ENCODE measurements at places on chromosomes 16 and 17.

DNA sequence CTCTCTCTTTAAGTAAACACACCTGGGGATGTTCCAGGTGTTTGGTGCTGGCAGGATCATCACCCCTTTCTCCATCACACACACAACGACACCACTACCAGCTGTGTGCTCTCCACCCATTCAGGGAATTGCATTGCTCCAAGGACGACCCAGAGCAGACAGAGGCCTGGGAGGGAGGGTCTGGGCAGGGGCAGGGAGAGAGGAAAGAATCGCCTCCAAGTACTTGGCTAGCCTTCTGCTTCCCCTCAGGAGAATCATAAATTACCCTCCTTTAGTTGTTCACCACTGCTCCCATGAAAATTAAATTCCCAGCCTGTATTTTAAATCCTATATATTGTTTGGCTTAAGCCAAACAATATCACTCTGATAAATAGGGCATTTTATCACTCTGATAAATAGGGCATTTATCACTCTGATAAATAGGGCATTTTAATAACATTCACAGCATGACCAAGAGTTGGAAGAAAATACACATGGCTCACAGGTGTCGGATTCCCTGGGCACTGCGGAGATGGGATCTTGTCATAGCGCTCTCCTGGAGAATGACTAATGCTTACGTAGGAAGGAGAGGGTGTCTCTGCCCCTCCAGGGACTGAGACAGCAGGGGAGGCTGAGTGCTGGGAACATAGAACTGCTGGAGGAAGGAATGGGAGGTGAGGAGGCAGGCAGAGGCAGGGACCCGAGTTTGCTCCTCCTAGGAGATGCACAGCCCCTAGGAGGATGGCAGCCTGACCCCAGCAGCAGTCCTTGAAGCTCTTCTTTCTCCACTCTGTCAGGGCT lies 673.6 kb downstream of the HS3ST4 start:
- no peak for DNase-seq

- no peak for DNase-seq
Observed at GRCh38 chr17:75697651-75698291, 23.5 kb upstream of the ITGB4 start.

DNA sequence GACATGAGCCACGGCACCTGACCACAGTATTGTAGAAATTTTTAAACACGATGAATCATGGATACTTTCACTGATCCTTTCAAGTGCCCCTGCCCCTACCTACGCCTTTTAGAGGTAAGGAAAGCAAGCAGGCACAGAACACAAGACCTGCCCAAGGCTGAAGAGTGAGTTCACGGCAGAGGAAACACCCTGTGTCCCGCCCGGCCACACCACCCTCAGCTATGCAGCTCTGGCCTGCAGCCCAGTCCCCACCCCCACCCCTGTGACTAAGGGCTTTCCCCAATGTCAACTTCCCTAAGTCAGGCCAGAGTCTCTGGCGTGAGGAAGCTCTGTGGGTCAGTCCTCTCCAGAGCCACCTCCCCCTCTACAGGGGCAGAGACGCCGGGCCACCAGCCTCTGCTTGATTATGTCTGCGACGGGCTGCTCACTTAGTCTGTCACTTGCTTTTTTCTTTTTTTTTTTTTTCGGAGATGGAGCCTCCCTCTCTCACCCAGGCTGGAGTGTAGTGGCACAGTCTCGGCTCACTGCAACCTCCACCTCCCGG lies 8.4 kb downstream of the SLC16A5 start:
- DNase-seq = peak; percentile 80

- no peak for DNase-seq
Observed at GRCh38 chr16:79909571-79909970, 309.0 kb upstream of the MAF start.

GRCh38 chr16:25713785-25714570 lies 22.2 kb downstream of the HS3ST4 start:
- no peak for DNase-seq

GRCh38 chr16:28820016-28820415 lies 2.8 kb upstream of the ATXN2L start:
- no peak for DNase-seq

DNA sequence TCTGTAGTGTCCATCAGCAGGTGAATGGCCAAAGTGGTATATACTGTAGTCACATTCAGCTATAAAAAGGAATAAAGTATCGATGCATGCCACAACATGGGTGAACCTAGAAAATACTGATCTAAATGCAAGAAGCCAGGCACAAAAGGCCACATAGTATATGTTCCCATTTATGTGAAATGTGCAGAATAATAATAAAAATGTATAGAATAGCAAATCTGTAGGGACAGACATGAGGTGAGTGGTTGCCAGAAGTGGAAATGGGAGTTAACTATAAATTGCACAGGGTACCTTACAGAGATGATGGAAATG lies 23.1 kb downstream of the DBNDD1 start:
- no peak for DNase-seq

DNA sequence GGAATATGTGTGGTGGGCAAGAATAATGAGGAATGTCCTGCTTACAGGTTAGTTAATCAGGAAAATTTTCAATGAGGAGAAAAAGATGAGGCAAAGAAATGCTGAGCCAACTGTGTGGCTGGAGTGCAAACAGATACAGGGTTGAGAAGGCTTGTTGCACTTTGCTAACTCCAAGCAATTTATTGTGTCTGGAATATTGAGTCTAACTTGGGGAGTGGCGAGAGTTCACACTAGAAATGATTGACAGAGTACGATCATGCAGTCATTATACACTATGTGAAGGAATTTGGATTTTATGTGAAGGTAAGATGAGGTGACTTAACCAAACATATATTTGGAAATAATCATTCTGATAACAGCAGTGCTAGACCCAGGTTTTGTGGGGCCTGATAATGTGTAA lies 185.0 kb upstream of the ELAC2 start:
- DNase-seq = no peak

GRCh38 chr17:1216217-1217088 lies 36.7 kb upstream of the ABR start:
- no peak for DNase-seq

DNA sequence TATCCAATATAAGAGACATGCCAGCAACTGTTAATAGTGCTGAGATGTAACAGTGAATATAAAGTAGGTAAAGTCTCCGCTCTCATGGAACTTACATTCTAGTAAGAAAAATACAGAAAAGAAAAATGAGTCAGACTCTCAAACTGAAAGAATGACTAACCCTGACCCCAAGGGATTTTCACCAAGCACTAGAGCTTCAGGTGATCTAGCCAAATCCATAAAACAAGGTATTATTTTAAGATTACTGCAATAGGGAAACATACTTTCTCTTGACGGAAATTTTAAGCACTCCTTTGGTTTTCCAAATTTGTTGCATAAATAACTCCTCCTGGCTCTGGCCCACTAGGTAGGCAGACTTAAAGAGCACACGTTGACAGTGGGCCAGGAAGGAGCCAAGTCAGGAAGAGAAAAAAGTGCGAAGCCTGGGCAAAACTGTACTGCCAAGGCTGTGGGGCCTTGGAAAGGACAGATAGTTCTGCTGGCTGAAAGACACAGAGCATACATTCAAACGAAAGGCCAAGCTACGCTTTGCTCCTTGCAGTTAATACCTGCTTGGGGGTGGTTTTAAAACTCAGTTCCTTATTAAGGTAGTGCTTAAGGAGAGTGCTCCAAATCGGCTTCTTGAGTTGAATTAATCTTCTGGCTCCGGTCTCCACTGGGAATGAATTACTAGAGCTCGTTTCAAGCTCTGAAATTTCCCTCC lies 1.4 kb downstream of the GOT2 start:
- DNase-seq = no peak

DNA sequence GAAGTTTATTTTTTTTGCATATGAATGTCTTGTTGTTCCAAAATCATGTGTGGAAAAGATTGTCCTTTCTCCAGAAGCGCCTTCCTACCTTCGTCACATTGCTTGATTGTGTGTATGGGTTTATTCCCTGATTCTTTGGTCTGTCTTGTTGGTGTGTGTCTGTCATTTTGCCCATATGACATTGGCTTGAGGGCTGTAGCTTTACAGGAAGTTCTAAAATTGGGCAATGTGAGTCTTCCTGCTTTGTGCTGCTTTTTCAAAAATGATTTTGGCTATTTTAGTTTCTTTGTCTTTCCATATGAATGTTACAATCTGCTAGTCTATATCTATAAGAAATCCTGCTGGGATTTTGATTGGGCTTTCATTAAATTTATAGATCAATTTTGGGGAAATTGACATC lies 217.2 kb downstream of the SNX29 start:
- no peak for DNase-seq

DNA sequence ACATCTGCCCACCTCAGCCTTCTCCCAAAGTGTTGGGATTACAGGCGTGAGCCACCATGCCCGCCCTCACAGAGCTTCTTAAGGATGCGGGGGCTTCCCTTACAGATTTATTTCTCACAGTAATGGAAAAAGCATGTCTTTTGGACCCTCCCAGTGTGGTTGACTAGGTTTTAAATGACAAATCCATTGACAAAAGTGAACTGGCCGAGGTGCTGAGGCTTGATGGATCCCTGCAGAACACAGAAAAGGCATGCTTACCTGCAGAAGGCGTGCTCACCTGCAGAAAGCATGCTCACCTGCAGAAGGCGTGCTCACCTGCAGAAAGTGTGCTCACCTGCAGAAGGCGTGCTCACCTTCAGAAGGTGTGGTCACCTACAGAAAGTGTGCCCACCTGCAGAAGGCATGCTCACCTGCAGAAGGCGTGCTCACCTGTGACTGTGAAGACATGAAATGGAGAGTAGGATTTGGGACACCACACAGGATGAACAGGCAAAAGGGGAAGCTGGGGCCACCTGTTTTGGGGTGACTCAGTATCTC lies 15.1 kb upstream of the BBS2 start:
- DNase-seq = no peak

DNA sequence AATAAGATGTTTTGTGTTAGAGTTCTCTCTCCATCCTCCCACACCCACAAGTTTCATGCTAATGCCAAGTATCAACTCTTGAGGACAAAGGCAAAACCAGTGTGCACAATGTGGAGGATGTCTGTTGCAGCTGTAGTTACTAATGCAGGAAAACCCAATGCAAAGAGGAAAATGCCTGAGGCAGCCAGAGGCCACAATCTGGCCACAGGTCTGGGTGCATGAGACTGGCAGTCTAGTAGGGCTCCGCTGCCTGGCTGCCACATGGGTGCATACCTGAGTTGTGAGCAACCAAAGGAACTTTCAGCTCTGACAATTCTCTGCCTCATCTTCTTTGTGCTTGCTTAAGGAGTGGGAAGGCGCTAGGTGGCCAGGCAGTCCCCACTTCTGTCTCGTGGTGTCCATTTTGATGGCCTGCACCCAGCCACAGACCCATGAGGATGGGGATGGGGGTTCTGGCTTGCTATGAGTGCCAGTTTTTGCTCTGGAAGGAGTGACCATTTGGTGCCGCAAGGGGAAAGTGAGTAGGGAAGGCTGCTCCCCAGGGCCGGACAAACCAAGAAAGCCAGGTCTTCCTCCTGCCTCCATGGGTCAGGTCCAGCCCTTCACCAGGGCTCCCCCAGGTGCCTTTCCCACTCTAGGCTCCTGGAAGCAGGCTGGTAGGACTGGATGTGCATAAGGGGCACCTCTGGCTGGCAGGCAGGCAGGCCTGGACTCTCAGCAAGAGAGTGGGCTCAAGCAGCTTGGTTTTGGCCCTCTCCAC lies 4.2 kb upstream of the GFOD2 start:
- peak; percentile 75 for DNase-seq

DNA sequence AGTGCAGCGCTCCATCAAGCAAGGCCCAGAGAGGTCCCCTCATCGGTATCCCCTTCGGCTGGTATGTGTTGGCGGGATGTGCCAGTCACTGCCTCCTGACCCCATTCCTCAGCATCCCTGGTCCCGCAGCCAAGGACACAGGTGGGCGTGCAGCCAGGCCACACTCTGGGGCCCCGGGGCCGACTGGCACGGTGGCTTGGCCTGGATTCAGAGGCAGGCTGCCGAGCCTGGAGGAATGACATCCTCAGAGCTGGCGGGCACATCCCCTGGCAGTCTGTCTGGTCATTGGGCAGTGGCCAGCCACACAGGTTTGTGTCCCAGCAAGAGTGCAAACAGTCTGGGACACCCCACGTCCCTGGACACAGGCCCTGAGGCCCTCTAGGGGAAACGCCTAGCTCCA lies 111.1 kb downstream of the SDK2 start:
- no peak for DNase-seq

- no peak for DNase-seq
Observed at GRCh38 chr16:12463961-12464360, 339.7 kb downstream of the CPPED1 start.

- no peak for DNase-seq
Observed at GRCh38 chr17:42704837-42705494, 22.6 kb downstream of the CNTNAP1 start.

DNA sequence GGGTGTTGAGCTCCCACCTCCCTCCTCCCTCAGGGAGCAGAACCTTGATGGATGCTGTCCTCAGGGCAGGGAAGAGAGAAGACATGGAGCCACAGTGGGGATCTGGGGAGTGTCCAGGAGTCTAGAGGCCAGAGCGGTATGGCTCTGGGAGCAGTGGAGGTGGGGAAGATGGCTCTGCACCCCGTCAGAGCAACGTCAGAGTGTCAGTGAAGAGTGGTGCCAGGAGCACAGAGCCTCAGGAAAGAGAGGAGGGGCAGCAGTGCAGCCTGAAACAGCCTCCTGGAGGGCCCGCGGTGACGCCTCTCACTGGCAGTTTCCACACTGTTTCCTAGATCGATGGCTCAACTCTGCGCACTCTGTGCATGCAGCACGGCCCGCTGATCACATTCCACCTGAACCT lies 23.2 kb upstream of the SLC5A11 start:
- DNase-seq = no peak

DNA sequence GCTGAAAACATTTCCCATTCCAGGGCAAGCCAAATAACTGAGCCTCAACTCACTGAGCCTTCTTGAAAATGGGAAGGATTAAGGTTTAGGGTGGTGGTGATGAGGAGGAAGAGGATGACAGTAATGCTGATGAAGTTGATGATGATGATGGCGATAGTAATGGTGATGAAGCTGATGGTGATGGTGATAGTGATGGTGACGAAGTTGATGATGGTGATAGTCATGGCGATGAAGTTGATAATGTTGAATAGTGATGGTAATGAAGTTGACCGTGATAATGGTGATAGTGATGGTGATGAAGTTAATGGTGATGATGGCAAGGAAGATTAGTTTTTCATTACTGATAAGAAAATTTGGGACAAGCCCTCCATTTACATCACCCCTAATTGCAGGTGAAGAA lies 285.8 kb upstream of the DYNLRB2 start:
- DNase-seq = no peak

- peak; percentile 37 for DNase-seq
Observed at GRCh38 chr17:5705081-5705875, 121.0 kb upstream of the NLRP1 start.

- no peak for DNase-seq
Observed at GRCh38 chr16:54493594-54493993, 207.0 kb upstream of the IRX3 start.

DNA sequence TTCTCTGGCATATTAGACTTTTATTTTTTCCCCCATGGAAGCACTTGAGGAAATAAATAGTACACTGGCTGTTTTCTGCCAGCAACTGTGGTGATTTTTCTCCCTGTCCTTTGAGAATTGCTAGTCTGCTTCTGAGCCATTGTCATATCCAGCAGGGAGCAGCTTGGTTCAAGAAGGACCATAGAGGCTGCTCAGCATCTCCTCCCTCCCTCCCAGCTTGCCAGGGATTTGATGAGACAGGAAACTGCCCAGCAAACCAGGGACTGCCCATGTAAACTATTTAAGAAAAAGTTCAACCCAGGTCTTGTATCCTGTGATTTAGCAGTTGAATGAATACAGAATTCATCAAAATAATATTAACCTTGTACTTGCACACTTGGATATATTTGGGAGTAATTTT lies 39.5 kb downstream of the CYB5B start:
- DNase-seq = no peak

All from AG20443 (cell line).